ENCODE measurements at places on chromosomes 4 and X. TPM values are rescaled to one million over a fixed set of nuclear protein-coding genes. Genes with fewer than 3 reads are reported as not detected.

DNA sequence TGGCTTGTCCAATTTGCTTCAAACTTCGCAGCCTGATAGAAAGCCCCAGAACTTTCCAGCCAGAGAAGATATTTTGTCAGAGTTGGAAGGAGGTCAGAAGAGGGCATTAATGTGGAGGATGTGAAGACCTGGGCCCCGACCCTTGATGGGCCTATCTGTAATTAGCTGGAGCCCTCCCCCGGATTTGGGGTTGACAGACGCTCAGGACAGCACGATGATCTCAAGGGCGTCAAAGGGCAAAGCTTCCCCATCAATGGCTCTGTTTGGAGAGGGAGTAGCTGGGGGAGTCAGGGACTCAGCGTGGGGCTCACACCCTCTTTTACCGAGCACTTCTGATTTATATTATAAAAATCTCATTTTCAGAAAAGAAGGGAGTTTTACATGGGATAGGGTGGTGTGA lies 59.0 kb upstream of the PPP2R3B start:
- peak; percentile 60 for DNase-seq

DNA sequence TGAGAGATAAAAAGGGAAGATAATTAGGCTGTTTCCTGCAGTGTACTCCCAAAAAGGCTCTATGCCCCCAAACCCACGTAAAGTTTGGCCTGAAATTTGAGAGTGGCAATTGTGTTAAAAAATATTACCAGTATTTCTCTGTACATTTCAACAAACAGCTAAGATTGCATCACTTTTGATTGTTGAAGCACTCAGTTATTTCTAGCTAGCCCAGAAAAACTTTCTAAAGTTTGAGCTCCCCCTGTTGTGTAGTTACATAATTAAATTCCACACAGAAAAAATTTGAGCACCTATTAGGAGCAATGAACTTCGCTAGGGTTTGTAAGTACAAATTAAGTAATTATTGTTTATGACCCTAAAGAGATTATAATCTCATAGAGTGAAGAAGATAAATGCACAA lies 109.4 kb downstream of the DLG3 start:
- no peak for DNase-seq

DNA sequence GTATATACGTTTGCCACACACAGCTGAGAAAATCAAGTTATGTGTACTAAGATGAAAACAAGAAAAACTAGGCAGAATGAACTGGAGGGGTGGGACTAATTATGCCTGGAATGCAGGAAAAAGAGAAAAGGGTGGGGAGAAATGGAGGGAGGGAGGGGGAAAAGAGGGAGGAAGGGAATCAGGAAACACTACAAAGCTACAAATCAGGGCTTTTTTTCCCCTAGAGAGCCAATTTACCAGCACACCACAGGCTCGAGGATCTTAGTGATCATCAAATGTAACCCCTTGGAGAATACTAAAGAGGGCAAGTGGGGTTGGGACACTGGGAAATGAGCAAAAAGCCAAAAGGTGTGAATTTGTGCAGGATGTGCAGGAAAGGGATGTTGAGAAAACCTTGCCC lies 451.9 kb downstream of the SMARCA1 start:
- DNase-seq = no peak

GRCh38 chrX:134533352-134533751 lies 73.4 kb downstream of the HPRT1 start:
- no peak for DNase-seq

DNA sequence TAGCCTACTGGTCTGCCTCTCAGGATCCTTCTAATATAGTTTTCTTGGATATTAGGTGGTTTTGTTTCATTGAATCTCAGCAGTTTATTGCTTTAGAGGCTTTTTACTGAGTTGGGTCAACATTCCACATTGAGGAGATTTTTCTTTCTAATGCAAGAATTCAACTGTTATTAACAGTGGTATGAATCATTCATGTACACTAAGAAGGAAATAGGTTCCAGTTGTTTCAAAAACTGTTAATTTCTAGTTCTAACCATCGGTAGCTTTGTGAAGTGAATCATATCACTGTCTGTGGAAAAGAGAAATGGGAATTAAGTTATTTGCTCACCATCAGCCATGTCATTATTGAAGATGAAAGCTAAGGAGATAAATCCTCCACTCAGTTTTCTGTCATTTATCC lies 331.5 kb downstream of the RPA4 start:
- DNase-seq = no peak

- no peak for DNase-seq
These were observed 157.4 kb downstream of the SPRY1 start for GRCh38 chr4:123553733-123554637.

DNA sequence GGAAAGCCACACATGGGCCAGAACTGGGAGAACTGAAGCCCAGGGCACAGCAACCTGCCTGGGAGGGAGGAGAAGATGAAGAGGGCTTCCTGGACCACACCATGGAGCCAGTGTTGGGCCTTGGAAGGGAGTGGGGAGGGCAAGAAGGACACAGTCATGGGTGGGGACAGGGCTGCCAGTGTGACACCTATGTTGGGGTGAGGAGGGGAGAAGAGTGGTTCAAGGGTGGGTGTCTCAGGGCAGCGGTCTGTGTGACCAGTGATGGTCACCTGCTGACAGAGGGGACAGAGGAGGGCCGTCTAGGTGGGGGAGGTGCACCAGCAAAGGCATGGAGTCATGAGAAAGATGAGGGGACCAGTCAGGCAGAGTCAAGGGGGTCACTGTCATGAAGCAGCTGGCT lies 13.8 kb downstream of the MAGED2 start:
- no peak for DNase-seq

GRCh38 chr4:53477038-53477565 lies 99.7 kb downstream of the FIP1L1 start:
- no peak for DNase-seq

DNA sequence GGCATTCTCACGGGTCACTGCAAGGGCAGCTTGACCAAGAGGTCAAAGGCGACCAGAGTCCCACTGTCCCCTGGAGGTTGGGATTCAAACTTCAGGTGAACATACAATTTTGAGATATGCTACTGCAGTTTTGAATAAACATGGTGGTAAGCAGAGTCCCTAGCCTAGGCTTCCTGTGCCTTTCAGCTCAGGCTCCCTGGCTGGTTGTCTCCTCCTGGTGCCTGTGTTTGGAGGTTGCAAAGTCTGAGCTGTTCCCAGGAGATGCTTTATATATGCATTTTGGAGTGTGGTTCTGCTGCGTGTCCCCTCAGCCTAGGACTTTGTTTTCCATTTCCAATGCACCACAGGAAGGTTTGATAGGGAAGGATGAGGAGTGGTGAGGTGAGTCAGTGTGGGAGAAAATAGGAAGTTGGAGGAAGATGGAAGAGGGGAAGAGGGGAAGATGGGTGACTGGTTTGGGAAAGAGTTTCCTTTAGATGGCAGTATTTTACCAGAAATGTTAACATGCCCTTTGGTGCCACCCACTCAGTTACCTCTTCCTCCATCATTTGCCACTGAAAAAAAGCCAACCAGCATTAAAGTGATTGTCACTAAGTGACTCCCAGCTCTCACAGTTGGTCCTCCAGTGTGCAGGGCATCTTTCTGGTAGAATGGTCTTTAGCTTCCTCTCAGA lies 211.7 kb upstream of the AGTR2 start:
- no peak for DNase-seq

DNA sequence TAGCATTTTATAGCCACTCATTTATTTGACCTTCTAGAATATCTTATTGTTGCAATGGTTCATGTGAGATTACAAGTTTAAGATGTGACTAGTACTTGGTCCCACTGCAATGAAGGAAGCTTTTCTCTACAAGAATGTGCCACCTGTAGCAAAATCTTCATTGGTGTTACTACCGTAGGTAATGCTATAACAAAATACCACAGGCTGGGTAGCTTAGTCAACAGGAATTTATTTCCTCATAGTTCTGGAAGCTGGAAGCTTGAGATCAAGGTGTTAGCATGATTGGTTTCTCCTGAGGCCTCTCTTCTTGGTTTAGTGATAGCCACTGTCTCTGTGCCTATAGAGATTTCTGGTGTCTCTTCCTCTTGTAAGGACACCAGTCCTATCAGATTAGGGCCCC lies 441.0 kb downstream of the GPM6A start:
- DNase-seq = no peak

- DNase-seq = no peak
These were observed 31.0 kb downstream of the MTHFD2L start for GRCh38 chr4:74188912-74189311.

GRCh38 chr4:4326166-4326565 lies 36.1 kb downstream of the ZBTB49 start:
- peak; percentile 10 for DNase-seq

- no peak for DNase-seq
These were observed 12.8 kb downstream of the CYSLTR1 start for GRCh38 chrX:78314561-78314960.

DNA sequence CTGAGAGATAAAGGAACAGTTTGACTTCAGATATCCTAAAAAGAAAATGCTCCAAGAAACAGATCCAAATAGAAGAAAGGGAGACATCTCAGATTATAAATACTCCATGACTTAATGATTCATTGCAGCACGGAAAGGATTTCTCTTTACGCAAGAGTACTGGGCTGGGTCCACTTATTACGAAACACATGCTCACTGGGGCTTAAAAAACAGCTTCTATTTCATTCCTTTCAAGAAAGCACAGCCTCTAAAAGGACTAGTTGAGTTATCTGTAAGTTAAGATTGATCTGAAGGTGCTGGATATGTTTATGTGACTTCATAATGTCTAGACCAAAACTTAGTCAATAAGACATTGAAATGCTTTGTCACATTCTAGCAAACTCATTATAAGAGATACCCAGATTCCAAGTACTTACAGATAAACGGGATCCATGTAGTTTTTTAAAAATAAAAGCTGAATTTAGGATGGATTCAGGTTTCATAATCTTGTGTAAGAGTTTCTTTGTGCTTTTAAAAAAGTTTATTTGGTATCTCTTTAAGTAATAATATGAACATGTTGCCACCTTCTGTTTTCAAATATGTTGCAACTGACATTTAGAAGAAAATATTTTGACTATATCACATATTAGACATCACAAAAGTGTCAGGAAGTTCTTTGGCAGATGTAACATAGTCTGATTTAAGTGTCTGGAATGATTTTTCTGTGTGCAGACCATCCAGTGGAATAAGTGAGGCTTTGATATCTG lies 109.5 kb upstream of the MYOZ2 start:
- no peak for DNase-seq

Gene FAM13A
- total RNA-seq = 6.6 TPM

Gene SLC25A6
- 147 TPM for total RNA-seq

Gene ZNF711
- total RNA-seq = 1.9 TPM

Gene SPP1
- 20.9 TPM for total RNA-seq

Gene CENPVL2
- total RNA-seq = not detected

Gene PDLIM3
- total RNA-seq = 265 TPM

Gene PLRG1
- 31.8 TPM for total RNA-seq

Gene TMSB15B
- 1.3 TPM for total RNA-seq

Gene CT47A1
- not detected for total RNA-seq

Gene TEX13D
- not detected for total RNA-seq

Gene NMU
- total RNA-seq = not detected
